Gastrocnemius medialis (tissue), 4 donors: ENCODE measurements at places on chromosomes 5 and 9. TPM values are rescaled to one million over a fixed set of nuclear protein-coding genes. Genes with fewer than 3 reads are reported as not detected.

- DNase-seq = no peak
Measured at GRCh38 chr9:8265281-8265680, 465.7 kb upstream of the DMAC1 start.

GRCh38 chr9:27468000-27468399 is 56.1 kb upstream of the IFNK start:
- DNase-seq = no peak

- peak; percentile 53 for DNase-seq
Measured at GRCh38 chr9:131755541-131756198, 15.8 kb upstream of the RAPGEF1 start.

- DNase-seq = peak; percentile 96
Measured at GRCh38 chr5:38465061-38465460, 91.4 kb downstream of the LIFR start.

- DNase-seq = no peak
Measured at GRCh38 chr5:111626473-111627148, 114.3 kb upstream of the STARD4 start.

DNA sequence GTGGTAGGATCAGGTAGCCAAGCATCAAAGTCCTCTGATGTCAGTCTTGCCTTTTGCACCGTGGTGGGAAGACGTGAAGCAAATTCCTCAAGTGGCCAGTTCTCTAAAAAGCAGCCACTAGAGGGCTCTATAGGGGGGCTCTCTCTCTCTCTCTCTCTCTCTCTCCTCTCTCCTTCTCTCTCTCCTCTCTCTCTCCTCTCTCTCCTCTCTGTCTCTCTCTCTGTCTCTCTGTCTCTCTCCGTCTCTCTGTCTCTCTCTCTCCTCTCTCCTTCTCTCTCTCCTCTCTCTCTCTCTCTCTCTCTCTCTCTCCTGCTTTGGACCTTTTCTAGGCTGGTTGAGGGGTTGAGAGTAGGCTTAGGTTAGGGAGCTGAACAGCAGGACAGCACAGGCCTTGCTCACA is 13.9 kb upstream of the OSMR start:
- no peak for DNase-seq

DNA sequence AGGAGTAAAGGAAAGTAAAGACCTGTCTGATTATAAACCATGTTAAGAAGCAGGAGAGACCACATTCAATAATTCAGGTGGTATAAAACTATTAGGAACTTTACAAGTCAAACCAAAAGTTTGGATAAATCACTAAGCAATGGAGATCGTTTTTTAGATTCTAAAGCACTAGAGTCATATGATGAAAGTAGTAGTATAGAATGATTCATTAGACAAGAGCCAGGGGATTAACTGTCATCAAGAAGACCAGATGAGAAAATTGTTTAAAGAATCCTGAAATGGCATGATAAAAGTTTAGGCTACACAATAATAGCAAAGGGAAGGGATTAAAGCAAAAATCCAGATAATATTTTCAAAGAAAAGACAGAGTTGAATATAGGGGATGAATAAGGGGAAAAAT is 12.9 kb upstream of the CARNMT1 start:
- DNase-seq = no peak

- DNase-seq = no peak
Measured at GRCh38 chr9:95852059-95853032, 23.1 kb upstream of the ERCC6L2 start.

GRCh38 chr9:69397384-69398214 is 72.6 kb downstream of the ENTREP1 start:
- peak; percentile 78 for DNase-seq

- DNase-seq = no peak
Measured at GRCh38 chr5:138603249-138603920, 28.2 kb upstream of the HSPA9 start.

DNA sequence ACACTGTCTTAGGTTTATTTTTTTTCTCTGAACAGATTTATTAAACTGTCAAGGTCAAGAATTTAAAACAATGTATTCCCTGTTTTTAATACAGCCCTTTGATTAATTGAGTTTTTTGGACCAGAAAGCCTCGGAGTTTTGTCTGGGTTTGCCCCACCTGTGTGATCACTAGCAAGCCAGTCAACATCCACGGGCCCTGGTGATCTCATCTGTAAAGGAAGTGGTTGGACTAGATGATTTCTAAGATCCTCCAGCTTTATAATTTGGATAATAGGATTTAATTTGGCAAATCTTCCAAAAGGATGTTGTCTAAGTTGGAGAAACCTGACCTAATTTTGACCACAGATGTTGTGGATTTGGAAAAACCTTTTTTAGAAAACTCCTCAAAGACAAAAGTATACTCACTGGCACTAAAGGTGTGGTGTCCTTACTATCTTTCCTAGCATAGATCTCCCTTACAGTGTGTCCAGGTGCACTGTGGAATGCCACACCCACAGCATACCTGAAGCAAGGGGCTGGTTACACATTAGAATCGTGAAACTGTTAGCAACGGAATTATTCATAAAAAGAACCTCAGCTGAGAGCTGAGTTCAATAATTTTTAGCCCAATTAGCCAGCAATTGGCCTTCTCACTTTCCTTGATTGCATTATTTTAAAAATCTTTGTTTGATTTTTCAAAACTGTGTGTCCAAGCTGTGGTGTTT is 195.6 kb upstream of the ELL2 start:
- no peak for DNase-seq

DNA sequence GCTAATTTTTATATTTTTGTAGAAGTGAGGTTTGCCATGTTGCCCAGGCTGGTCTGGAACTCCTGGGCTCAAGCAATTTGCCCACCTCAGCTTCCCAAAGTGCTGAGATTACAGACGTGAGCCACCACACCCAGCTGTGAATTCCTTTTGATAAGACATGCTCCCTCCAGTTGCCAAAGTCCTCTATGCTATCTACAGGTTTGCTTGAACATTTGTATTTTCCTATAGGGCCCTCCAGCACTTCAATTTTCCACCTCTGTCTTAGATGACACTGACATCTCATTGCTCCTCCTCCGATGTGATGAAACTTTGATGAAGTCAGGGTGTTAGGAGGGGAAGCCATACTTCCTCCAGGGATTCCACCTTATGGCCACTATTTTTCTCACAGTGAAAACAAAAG is 25.2 kb upstream of the CTSV start:
- DNase-seq = no peak

- DNase-seq = no peak
Measured at GRCh38 chr5:174612686-174613085, 111.7 kb upstream of the MSX2 start.

GRCh38 chr5:91189480-91190313 is 193.4 kb downstream of the ARRDC3 start:
- no peak for DNase-seq

GRCh38 chr5:137572042-137572695 is 73.0 kb upstream of the SPOCK1 start:
- no peak for DNase-seq

DNA sequence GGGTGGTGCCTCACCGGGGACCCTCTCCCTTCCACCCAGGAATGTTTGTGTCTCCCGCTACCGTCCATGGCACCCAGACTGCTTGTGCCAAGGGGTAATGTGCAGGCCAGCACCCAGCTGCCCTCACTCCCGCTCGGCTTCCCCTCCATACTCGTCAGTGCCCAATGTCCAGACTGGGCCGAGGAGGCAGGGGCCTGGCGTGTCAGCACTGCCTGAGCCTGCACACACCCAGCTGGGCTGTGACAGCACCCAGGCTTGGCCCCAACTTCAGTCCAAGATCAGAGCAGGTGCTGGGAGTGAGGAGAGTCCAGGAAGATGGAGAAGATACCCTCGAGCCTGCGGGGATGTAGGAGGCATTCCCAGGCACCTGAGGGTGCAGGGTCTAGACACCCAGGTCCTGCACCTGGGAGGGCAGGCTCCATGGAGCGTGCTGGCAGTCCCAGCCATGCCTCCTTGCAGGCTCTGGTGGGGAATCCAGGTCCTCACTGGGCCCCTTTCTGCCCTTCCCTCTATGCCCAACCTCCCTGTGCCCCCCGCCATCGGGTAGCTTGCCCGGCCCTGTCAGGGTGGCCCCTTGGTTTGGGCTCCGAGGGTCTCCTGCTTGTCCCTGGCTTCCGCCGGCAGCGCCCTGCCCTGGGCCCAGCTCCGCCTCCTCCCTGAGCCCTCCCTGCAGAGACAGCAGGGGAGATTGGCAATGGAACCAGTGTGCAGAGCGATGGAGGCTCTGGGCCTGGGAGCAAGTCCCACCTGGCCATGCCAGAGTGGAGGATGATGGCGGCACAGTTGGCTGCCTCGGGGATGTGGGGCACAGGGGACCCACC is 250.8 kb upstream of the EDIL3 start:
- DNase-seq = no peak

DNA sequence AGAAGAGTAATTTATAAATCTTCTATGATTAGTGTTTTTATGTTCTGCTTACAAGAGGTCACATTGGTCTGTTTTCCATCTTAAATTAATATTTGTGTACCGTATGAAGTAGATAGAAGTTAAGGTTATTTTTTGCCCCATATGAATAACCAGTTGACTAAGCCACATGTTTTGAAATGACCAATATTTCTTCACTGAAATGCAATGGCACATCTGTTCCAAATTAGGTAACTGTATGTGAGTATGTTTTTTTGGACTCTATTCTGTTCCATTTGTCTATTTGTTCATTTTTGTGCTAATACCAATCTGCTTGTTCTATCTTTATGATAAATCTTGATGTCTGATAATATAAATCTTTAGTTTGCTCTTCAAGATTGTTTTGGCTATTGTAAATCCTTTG is 17.7 kb downstream of the JAK2 start:
- DNase-seq = no peak

DNA sequence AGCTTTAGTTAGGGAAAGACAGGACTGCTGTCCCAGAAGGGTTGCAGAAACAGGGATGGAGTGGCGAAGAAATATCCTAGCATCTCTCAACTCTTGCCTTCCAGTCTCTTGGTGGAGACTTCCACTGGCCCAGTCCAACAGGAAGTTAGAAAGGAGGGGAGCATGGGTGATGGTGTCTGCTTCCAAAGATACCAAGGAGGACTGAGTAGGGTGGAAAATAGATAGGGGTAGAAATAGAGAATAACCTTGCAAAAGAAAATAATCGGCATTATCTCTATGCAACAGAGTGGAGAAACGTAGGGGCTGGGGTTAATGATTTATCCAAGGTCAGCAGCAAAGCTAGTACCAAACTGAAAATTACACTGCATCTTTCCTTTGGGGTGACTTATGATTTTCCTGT is 242.3 kb downstream of the PSAT1 start:
- no peak for DNase-seq

GRCh38 chr9:107989099-107989498 is 499.5 kb upstream of the KLF4 start:
- DNase-seq = no peak

- DNase-seq = no peak
Measured at GRCh38 chr5:27083449-27084415, 45.3 kb upstream of the CDH9 start.

DNA sequence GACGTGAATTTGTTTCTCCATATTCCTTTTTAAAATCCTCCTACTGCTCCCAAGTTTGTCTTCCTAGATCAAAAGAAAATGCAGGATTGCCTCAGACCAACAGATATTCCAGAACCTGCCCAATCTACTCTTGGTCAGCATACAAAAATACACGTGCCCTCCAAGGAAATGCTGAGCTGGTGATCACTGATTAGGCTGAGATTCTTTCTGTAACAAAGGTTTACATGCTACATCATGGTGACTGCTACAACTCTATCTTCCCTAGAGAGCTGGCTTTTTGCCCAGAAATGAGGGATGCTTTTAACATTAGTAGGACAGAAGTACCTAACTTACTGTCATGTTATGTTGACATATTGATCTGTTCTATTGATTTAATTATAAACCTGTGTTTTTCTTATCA is 35.5 kb downstream of the OR2Y1 start:
- DNase-seq = no peak

DNA sequence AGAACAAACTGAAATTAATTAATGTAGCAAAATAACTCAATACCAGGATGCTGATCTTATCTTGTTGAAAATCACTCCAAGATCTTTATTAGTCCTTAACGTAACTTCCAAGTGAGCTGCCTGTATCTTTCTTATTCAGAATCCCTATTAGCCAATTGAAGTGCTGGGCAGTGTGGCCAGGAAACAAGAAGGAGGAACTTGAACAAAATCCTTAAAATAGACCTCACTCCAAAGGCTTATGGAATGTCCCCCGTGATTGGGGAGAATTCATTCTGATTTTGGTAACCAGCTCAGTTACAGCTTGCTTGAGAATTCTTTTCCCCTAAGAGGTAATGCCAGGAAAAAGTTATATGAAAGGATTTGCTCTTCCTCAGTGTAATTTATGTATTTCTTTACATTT is 171.0 kb downstream of the DEPDC1B start:
- no peak for DNase-seq

- DNase-seq = no peak
Measured at GRCh38 chr9:120702075-120702474, 12.2 kb downstream of the MEGF9 start.

GRCh38 chr5:92402045-92402444 is 1018.9 kb upstream of the ARRDC3 start:
- no peak for DNase-seq

- no peak for DNase-seq
Measured at GRCh38 chr5:58961631-58962280, 378.9 kb downstream of the RAB3C start.

GRCh38 chr5:91125916-91126315 is 257.2 kb downstream of the ARRDC3 start:
- DNase-seq = no peak

GRCh38 chr9:132823370-132824145 is 54.5 kb downstream of the AK8 start:
- DNase-seq = no peak

DNA sequence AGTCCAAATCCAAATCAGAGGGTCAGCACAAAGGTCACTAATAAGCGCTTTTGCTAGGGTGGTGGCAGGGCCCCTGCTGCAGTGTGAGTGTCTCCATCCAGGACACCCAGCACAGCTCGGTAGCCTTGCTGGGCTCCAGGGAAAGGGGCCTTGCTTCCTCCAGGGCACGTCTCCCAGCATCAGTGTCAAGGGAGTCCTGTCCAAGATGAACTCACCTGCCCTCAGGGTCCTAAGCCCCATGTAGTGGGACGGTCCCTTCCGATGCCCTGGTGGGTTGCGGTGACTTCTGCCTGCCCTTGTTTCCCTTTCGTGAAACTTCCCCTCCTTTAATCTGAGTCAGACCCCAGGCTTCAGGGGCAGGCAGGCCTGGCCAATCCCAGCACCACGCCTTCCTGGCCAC is 101.7 kb downstream of the ZNF354C start:
- peak; percentile 0 for DNase-seq

The CDHR2 gene
- 0.27 TPM for total RNA-seq

The PTGR1 gene
- 7.5 TPM for total RNA-seq

The PCDHB2 gene
- total RNA-seq = 1.7 TPM

The CAMK2A gene
- 32.0 TPM for total RNA-seq

The GRIA1 gene
- total RNA-seq = not detected

The TEX48 gene
- not detected for total RNA-seq

The SHISAL2B gene
- total RNA-seq = not detected

The FGD3 gene
- total RNA-seq = 1.00 TPM

The PCDHB7 gene
- 0.24 TPM for total RNA-seq

The CAAP1 gene
- 4.7 TPM for total RNA-seq

The RIMOC1 gene
- total RNA-seq = 5.0 TPM

The INSL6 gene
- total RNA-seq = not detected
